ENCODE measurements at places on chromosomes 5 and 9.

- peak; percentile 69 for DNase-seq
Measured at GRCh38 chr5:142014911-142015584, 2.2 kb upstream of the GNPDA1 start.

- DNase-seq = no peak
Measured at GRCh38 chr9:135251996-135252760, 164.7 kb downstream of the OLFM1 start.

DNA sequence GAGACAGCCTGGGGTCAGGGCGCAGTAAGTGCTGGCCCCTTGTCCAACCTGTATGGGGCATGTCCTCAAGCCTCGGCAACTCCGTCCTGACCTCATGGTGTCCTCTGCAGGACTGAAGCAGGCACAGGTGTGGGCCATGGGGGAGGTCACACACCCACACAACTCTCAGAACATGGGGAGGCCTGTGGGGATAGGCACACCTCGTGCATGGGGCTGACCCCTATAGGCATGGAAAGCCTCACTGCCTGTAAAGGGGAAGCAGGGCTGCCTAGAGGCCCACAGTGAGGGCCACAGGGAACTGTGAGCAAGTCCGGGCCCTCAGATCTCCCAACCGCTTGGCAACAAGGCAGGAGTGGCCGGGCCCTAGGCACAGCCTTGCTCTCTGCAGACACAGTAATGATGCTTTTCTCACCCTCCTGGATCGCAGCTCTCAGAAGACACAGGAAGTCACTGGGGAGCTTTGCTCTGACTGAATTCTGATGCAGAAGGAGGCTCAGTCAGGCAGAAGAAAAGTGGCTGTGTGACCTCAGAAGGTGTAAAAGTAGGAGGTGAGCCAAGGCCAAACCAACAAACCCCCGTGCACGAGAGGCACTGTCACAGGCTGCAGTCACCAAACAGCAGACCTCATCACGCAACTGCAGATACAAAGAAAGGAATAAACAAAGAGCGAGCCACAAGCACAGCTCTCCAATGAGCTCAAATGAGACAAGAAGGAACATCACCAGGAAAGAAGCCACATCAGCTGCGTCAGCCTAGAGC lies 5.4 kb downstream of the IPPK start:
- DNase-seq = no peak

GRCh38 chr9:38202336-38202938 lies 133.4 kb upstream of the SHB start:
- no peak for DNase-seq

GRCh38 chr9:77016121-77016525 lies 3.3 kb upstream of the FOXB2 start:
- no peak for DNase-seq

DNA sequence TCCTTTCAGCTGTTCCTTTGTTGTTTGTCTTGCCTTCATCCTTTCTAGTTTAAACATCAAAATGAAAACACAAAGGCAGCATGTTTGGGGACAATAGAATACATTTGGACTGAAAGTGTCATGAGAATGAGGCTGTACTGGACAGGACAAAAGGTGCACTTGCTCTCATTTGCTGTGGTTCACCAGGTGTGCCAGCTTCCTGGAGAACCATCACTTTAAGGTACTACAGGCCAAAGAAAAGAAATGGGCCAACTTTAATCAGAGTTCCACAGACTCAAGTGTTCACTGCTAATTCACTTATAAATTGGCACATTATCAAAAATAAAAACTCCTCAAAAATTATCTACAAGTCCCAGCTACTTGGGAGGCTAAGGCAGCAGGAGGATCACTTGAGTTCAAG lies 53.8 kb downstream of the ABHD17B start:
- no peak for DNase-seq

DNA sequence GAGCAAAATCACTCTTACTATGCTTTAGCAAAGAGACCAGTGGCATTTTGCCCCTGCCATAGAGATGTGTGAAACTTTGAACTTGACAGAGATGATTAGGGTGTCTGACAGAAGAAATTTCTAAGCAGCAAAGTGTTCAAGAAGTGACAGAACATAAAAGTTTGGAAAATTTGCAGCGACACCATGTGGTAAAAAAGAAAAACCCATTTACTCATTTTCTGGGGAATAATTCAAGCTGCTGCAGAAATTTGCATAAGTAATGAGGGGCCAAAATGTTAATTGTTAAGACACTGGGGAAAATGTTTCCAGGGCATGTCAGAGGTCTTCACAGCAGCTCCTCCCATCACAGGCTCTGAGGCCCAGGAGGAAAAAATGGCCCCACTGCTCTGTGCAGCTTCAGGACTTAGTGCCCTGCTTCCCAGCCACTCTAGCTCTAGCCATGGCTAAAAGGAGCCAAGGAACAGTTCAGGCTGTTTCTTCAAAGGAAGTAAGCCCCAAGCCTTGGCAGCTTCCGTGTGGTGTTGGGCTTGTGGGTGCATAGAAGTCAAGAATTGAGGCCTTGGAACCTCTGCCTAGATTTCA lies 6.1 kb upstream of the AP3B1 start:
- DNase-seq = no peak

- no peak for DNase-seq
Measured at GRCh38 chr9:124598048-124598447, 90.8 kb upstream of the NR5A1 start.

DNA sequence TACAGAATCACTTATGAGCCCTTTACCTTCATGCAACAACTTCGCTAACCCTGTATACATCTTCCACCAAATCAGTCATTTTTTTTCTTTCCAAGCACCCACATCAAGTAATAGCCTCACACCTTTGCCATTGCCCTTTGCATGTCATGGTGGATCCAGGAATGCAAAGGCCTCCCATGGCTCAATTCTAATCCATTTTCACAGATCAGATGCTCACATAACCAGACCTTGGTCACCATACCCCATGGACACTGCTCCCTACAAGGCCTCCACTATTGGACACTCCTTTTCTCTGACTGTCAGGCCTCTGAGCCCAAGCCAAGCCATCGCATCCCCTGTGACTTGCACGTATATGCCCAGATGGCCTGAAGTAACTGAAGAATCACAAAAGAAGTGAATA lies 179.5 kb downstream of the RASEF start:
- no peak for DNase-seq

DNA sequence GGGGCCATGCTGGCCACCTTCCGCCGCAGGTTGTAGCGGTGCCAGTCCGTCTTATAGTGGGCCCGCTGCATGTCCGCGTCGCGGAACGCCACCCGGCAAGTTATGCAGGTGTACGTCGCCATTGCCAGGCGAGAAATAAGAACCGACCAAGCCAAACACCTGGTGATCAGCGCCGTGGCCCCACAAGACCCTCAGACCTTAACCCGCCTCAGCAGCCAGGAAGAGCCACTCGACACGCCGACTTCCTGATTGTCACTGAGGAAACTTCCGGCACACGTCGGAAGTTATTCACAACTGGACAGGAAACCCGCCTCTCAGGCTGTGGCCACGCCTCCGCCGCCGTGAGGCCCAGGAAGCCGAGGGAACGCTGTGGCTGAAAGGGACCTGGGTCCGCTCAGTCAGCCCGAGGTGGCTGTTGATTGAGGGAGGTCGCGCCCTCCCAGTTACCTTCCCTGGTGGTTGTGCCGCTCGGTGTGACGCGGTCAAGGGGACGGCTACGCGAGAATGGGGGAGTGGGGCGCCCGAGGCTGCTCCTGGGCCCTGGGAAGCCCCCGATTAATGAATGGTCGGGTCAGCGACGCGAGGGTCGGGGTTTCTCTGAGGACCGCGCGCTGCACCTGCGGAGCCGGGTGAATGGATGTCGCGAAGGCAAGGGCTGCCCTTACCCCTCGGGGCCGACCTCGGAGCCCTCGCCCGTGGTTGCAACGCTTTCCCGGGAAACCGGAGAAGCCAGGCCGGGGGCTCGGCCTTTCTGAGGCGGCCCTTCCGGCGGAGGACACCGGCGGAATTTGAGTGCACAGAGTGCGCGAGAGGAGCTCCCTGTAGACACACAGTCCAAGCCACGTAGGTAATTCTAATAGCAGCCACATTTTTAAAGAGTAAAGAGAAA lies at the start of gene ZNF622:
ZNF622 (minus strand) TSS at position 257 of the 889 bp plus-strand sequence; CDS start at position 122, 135 bp downstream.
- peak; percentile 83 for DNase-seq

DNA sequence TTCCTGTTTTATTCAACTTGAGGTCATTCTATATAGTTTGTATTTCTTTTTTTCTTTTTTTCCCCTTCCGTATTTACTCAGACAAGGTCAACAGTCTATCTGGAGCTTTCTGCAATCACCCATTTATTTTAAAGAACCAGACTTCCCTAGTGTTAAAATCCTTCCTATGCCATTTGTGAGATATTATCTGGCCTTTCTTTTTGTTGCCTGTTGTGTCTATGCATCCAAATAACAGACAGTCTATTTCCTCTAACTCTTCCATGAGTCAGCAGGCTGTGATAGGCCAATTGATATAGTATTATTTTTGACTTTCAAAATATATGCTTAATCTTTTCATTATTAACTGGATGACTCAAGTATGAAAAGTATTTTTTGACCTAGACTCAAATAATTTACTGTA lies 291.2 kb upstream of the PTPRD start:
- DNase-seq = no peak
